Suppressor macrophage treated with lipopolysaccharide for 4 hours (primary cell): ENCODE measurements at places on chromosomes 1 and 21.

DNA sequence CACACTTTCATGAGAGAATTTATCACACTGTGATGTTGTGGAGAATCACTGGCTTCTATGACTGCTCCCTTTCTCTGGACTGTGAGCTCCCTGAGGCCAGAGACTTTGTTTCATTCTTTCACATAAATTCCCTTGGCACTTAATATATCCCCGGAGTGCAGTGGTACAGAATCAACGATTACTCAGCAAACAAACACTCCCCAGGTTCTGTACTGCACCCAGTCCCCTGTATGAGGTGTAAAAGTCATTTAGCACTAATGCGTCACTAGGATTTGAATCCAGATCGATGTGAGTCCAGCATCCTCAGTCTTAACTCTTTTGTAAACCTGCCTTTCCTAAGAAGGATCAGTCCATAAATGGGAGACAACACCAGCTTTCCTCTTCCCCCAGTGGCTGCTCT, 6.8 kb upstream of the UTP25 start:
- DNase-seq: no peak

- no peak for DNase-seq
Measured at GRCh38 chr1:102120910-102121309, 124.2 kb upstream of the OLFM3 start.

DNA sequence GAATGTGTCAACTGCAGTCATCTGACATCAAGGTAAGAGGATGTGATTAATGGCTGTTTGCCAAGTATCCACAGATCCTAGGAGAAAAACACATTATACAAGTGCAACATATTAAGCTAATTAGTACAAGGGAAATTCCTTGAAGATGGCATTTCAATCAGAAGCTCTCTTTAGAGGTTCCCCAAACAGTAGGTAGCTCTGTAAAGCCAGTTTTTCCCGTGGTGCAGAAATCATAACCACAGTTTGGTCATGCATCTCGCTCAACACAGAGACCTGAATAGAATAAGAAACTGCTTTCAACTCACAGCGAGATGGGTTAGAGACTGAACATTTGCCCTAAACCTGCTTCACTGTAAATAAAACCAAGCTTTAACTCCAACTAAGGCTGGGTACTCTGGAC, 230.5 kb upstream of the CAMK1G start:
- no peak for DNase-seq

DNA sequence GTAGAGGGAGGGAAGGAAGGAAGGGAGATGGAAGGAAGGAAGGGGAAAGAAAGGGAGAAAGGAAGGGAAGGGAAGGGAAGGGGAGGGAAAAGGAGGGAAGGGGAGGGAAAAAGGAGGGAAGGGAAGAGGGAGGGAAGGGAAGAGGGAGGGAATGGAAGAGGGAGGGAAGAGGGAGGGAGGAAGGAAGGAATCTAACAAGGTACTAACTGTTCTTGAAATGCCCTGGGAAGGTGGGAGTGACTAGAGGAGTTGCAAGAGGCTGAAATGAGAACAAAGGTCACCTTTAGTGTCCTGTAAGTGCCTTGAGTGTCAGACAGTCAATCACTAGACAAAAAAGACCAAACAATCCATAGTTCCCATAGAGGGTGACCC, 2.3 kb upstream of the ATP2B4 start:
- no peak for DNase-seq

GRCh38 chr21:41011951-41012366, 156.0 kb upstream of the BACE2 start:
- no peak for DNase-seq
